Activated T-helper 2 cell treated with anti-CD3 and anti-CD28 coated beads, Interferon-gamma antibody, Interleukin-2, Interleukin-4, amounts not matched to agents 10 μg/mL and 5 μg/mL and 100 μg/mL, durations not matched to agents 14 hours and 24 hours and 36 hours (primary cell): ENCODE measurements at places on chromosomes 16 and 17. TPM values are rescaled to one million over a fixed set of nuclear protein-coding genes. Genes with fewer than 3 reads are reported as not detected.

SLC25A39 gene
- 132 and 141 TPM in 2 replicates for total RNA-seq

DNA sequence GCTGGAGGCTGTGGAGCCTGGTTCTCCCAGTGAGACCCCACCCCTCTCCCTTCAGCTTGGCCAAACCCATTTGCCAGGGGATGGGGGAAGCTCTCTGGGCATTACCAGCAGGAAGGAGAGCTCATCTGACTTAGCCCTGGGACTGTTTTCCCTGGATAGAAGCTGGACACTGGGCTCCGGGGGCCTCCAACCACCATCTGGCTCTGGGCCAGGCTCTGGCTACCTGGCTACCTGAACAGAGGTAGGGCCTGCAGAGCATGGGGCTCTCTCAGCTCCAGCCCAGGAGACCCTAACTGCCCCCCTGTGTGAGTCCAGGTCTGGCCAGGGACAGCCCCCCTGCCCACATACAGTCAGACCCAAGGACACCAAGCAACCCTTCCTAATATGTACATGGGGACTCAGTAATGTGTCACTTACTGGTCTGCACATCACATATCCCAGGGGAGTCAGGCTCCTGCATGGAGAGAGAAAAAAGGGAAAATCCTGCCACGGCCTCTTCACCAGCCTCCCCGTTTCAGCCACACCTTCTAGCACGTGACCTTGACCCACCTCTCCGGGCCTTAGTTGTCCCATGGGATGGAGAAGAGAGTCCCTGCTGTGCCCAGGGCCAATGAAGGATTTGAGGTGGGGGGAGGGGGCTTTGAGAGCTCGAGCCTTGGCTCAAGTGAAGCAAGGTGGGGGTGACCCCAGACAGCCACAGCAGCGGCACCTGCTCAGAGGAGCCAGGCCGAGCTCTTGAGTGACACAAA lies 13.8 kb downstream of the CNGB1 start:
- no peak for DNase-seq

SMTNL2 gene
- total RNA-seq: not detected in 2 replicates

DNA sequence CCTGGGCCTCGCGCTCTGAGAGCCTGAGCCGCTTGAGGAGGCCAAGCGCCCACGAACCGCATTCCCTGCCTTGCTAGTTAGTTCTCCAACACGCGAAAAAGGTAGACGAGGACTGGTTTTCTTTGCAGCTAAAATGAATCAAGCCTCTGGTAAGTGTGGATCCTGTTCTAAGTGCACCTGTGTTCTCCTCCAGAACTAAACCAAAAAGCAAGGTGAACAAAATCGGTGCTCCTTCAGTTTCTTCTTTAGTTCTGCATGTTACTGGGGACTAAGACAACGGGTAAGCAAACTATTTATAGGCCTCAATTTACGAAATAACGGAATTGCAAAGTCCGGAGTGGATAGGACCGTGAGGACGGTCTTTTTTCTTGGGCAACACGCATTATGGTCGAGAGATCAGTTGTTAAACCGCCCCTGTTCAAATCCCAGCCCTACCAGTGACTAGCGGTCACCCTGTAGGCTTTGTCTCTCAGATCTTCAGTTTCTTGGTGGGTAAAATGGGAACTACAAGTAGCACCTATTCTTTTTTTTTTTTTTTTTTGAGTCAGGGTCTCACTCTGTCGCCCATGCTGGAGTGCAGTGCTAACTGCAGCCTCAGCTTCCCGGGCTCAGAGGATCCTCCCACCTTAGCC lies 993 bp upstream of the ANKRD11 start:
- no peak for DNase-seq

PRKCB gene
- total RNA-seq: 69.0 and 69.5 TPM in 2 replicates

DNA sequence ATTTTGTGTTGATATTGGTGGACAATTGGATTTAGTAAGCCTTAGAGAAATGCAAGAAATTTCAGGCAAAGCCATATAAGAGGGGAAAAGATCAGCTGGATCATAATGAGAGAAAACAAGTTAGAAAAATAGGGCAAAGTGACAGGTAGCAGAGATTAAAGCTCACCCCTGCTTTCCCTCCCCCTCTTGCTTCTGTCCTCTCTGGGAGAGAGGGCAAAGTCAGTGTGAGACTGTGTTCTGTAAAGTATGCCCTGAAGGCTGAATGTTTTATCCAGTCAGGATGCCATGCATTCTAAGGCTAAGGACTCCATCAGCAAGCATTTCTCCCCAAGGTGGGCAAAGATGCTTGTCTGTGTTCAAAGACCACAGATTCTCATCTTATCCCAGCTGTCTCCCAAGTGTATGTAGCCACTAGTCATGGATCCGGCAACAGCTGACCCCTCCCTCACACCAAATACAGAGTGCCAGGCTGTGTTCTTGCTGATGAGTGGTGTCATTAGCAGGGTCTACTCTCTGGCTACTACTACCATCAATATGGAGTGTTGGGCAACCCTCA lies 136.2 kb upstream of the DNAH9 start:
- DNase-seq: no peak

CTRB1 gene
- not detected in 2 replicates for total RNA-seq

DNA sequence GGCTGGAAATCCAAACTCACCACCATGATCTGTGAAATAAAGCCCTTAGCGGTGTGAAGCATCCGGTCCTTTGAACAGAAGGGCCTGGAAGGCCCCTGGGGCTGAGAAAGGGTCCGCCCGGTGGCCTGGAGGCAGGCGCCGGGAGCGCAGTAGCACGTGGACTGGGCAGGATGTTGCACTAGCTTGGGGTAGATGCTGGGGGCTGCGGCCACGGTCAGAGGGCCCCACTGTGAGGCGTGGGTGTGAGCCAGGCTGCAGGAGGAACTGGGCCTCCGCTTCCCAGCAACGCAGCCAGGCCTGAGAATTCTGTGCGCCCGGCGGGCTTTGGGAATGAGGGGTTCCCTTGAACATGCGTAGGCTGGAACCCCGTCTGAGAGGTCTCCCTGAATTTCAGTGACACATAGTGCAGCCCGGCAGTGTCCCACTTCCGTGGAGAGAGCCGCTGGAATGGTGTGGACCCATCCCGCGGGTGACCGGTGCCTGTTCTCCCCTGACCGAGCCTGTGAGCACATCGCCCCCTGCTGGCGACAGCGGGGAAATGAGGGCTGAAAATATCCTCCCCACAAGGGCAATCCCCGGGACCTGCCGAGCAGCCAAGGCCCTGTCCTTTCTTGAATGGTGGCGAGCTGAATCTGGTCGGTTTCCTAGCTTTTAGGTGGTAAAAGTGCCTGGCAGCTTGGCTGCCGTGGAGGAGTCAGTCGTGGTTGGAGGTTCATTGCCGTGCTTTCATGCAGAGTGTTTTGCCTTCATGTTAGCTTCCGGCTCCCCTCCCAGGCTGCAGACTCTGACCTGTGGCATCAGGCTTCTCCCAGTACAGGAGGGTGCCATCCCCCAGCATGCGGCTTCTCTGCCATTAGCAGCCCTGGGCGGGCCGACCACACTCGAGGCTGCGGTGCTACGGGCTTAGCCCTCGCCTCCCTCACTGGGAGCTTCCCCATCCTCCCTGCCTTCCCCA lies 43.8 kb downstream of the DNAJA2 start:
- DNase-seq: peak; percentile 46

PRCD gene
- not detected in 2 replicates for total RNA-seq

- DNase-seq: no peak
Measured at GRCh38 chr16:84482951-84483881, 21.2 kb downstream of the MEAK7 start.

DNA sequence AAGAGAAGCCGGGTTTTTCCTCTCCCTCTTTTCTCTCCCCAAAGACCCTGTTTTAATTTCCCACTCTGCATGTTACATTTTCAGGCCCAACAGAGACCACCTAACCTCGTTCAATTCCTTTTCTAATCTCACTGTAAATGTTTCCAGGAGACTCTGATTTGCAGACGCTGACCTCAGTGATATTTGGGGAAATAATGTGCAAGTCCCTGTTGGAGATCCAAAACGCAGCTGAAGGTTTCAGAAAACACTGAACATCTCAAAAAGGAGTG lies 386.6 kb downstream of the NPIPA8 start:
- no peak for DNase-seq

GRCh38 chr17:63442074-63442473 lies 4.0 kb downstream of the CYB561 start:
- DNase-seq: no peak
